Cardiac muscle cell (in vitro differentiated cells and primary cell): ENCODE measurements at places on chromosomes 3 and 15. TPM values are rescaled to one million over a fixed set of nuclear protein-coding genes. Genes with fewer than 3 reads are reported as not detected.

Gene LRRC31
- not detected in 2 replicates for polyA plus RNA-seq

Gene ASB14
- 0.34 and 0.56 TPM in 2 replicates for polyA plus RNA-seq

Gene CAMKV
- polyA plus RNA-seq = 0.34 TPM in 1 of 2 replicates, not detected in the other

Gene RTP3
- not detected in 2 replicates for polyA plus RNA-seq

Gene RARRES1
- 0.56 TPM in 1 of 2 replicates, not detected in the other for polyA plus RNA-seq

Gene SLC25A20
- polyA plus RNA-seq = 24.0 and 28.2 TPM in 2 replicates

Gene ECE2
- polyA plus RNA-seq = not detected in 2 replicates

Gene CDV3
- polyA plus RNA-seq = 56.7 and 62.4 TPM in 2 replicates
